Endothelial cell of umbilical vein (primary cell): ENCODE measurements at places on chromosomes 16 and 17. TPM values are rescaled to one million over a fixed set of nuclear protein-coding genes. Genes with fewer than 3 reads are reported as not detected.

MARVELD3 gene
- not detected in 2 replicates for total RNA-seq

LDHD gene
- total RNA-seq, result not detected in 2 replicates

NPIPB9 gene
- 1.7 TPM in 1 of 2 replicates, not detected in the other for total RNA-seq

MYH8 gene
- not detected in 2 replicates for total RNA-seq

DNA sequence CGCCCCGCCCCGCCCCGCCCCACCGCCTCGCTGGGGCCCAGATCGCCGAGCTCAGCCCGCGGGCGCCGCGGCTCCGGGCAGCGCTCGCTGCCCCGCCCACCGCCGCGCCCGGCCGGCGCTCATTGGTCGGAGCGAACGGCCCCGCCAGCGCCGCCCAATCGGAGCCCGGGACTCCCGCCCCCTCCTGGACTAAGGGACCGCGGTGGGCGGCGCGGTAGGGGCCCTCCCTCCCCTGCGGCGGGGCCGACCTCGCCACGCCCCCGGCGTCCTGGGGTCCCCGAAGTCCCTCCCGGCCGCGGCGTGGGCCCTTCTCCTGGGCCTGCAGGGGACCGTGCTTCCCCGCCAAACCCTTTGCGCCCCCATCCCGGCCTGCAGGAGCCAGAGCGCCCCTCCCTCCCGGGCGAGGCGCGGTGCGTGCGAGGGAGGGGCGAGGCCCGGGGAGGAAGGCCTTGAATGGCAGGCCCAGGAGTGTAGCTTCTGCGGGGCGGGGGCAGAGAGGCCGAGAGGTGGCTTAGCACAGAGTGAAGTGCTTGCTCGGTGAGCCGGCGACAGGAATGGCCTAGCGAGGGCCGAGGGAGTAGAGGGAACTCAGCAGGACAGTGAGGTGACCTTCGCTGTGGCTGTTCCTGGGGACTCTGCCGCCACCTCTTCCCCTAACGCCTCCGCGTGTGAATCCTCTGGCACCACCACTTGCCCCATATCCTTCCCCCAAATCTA lies at the start of gene CAMKK1:
CAMKK1 (minus strand) TSS at position 51 of the 717 bp plus-strand sequence. CDS start 7,366 bp downstream, outside the sequence.
- DNase-seq, result peak; percentile 83

DNA sequence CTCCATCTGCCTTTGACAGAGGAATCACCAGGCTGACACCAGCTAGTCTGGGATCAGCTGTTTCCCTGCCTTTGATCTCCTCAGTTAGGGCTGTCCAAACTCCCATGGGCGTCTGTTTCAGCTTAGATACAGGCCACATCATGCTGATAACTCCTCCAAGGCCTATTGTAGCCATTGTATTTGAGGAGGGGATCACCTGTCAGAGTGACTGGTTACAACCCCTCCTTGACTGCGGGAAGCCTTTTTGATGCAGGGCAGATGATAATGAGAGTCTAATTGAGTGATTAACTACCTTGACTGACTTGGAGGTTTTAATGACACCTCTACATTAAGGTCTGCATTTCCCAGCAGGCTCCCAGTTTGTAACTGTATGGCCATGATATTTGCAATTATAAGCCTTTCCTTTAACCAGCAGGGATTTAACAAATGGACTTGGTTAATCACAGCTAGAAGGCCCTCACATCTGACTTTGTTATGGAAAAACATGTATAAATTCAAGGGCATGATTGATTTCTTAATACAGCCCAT lies 863.5 kb downstream of the KCNJ2 start:
- no peak for DNase-seq

- DNase-seq, result no peak
These were observed 19.3 kb downstream of the CD2BP2 start for GRCh38 chr16:30335598-30336474.

DNA sequence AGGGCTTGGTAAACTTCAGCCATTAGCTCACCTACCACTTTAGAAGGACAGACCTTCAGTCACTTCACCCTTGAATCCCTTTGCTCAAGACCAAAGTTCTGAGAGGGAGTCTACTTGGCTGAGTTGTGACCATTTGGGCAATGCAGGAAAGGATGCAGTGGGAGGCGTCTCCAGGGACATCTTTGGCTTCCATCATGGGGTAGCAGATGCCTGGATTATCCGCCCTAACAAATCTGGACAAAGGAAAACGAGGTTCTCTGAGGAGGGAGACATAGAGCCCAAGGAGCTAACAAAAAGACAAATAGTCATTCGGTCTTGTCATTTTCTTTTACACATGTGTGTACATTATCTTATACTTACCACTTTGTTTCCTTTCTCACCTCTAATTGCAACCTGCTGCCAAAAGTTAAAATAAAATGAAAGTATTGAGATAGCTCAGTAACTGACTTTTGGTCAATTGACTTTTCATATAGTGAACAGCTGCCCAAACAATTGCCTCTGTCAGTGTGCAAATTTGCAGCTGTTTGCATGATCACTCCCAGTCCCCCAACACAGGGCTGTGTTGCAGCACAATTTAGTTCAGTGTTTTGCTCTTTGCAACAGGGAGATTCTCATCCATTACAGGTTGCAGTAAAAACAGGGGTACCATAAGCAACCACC lies 108.9 kb upstream of the EEF2KMT start:
- no peak for DNase-seq
